ENCODE measurements at places on chromosomes 13 and 19.

DNA sequence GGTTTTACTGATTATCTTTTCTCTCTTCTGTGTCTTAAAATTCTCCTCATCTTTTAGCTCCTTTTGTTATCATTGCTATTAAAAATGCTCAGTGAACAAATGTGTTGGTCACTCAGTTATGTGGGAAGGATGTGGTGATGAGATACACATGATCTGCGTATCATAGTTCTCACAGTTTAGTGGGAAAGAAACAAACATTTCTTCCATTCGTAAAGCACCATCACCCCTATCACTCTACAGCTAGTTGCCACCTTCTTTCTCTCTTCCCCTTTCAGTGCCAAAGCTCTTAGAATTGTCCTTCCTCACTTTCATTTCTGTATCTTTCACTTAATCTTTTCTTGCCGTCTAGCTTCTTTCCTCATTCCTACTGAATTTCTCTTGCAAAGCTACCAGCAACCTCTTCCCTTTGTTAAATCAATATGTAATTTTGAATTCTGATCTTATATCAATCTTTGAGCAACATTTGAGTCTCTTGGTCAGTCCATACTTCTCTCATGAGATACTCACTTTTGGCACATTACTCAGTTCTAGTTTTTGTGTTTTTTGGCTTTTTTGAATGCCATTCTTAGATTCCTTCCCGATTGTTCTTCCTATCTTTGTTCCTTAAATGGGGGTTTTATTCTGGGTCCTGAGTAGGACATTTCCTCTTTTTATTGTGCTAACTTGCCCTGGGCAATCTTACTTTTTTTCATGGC, 122.3 kb downstream of the PCCA start:
- DNase-seq: no peak

DNA sequence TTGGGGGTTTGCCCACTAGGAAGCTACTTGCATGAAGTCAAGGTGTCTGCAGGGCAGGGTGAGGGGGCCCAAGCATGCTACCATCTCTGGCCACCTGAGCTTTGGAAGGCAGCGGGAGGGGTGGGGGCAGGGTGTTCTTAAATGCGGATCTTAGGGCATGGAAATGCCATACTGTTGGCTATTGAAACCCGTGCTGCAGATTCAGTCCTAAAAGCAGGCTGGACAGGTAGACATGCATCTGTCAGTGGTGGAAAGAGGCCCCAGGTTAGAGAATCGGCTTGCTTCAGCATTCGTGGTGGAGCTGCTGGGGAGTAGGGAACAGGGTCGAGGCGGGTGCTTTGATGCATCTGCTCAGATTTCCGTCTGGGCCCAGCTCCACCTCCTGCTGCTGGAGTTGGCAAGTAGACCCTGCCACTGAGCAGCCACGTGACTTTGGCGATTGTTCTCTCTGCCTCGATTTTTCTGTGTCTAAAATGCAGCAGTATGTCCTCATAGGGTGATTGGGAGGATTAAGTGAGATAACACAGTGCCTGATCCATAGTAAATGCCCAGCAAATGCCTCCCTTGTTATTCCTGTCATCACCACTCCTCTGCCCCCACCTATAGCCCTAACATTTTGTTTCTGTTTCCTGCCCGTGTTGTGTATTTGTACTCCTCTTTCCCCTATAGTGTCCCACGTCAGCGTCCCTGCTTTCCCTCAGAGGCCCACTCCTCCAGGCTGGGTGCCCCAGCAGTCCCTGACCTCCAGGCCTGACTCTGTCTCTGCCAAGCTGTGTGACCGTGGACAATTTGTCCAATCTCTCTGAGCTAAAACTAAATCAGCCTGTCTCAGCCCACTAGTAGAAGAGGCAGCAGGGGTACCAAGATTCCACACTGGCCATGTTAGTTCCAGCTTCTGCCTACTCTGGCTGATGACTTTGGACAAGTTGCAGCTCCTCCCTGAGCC, 5.8 kb downstream of the PPP1R37 start:
- no peak for DNase-seq

GRCh38 chr13:40662866-40663265, 3.6 kb downstream of the FOXO1 start:
- DNase-seq: no peak

DNA sequence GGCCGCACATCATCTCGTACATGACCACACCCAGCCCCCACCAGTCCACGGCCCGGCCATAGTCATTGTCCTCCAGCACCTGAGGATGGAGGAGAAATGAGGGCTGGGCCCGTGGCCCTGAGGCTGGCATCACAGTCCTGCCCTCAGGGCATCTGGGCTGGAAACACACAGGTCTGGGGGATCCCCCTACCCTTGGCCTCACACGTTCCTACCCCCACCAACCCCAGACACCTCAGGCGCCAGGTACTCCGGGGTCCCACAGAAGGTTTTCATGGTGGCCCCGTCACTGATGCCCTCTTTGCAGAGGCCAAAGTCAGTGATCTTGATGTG, 9.5 kb upstream of the CCNP start:
- no peak for DNase-seq

GRCh38 chr19:408902-409515, at the start of gene C2CD4C:
Gene C2CD4C, minus strand, starts transcription at chr19:409147. Its CDS starts 786 bp downstream, at chr19:408361.
- no peak for DNase-seq

GRCh38 chr13:93326234-93326811, 99.7 kb downstream of the GPC6 start:
- DNase-seq: no peak

Measured in liver (tissue), 10 donors.